Epithelial cell of esophagus (primary cell): ENCODE measurements at places on chromosomes 16 and 17.
A peak's percentile ranks its signal among the peaks of the same experiment; 100 is the strongest.

DNA sequence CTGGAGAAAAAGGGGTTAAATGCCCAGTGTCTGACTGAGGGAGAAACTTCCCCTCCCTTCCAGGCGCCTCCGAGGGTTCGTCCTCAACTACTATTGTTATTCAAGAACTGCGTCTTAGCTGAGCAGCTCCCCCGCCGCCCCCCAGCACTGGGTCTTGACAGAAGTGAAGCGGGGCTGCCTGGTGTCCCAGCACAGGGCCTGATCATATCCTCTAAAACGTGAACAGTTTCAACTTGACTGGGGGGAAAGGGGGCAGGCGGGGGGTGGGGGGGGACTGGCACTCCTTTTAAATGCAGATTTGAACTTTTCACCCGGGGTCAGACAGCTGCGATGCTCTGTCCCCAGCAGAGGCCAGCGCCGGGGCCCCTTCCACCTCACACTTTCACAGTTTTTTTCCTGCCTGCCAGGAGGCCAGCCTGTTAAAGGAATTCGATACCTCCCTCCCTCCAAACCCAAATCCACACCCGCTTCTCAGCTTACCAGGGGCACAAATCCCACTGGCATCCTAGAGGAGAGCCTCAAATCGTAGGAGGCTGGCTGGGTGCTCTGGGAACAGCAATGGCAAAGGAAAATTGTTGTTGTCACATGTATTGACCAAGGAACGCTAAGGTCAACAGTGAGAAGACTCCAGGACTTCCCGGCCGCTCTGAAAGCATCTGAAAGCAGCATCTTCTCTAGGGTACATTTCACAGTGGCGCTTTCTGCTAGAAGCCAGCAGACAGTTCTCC is 14.5 kb downstream of the ZFHX3 start:
- DNase-seq, result no peak

- peak; percentile 68 for DNase-seq
Observed at GRCh38 chr16:86716649-86717048, 138.3 kb downstream of the FOXL1 start.

GRCh38 chr16:90019543-90020259 is 445 bp upstream of the DBNDD1 start:
- peak; percentile 58 for DNase-seq

DNA sequence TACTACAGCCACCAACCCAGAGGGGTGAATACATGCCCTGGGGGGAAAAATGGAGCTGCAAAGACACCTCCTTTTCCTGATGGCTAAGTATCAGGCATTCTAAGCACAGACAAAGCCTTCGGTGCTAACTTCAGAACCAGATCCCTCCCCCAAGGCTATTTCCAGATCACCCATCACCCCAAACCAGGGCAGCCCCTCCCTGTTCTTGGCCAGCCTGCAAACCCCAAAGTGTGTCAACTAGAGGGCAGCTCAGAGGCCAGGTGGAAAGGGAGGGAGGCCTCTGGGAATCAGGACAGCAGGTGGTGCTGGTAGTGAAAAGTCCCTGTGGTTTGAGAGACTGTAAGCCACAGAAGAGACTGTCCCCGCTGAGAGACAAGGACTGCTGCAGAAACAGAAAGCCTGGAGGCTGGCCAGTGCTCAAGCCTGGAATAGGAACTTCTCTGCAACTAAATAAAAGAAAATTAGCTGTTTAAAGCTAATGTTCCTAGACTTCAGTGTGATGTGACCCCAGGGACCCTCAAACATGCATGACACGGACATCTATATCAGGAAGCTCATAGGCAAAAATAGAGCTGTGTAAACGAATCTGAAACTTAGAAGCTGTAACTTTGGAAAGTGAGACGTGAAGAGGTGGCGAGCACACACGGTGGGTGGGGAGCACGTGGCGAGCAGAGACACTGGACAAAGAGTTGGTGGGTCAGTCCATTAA is 9.1 kb downstream of the TUBG1 start:
- peak; percentile 44 for DNase-seq

DNA sequence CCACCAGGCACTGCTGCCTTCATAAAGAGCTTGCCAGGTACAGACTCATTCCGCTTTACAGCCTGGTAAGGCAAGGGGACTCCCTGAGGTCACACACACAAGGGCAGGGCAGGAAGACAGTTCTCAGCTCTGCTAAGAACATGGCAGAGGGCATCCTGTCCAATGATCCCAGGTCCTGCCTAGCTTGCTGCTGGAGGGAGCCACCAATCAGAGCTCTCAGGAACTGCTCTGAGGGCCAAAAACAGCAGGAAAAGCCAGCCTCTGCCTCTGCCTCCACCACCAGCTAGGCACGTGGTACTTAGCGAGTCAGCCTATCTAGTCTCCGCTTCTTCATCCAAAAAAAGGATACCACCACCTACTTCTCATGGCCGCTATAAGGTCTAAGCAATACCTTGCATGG is 66.1 kb downstream of the GTF3C1 start:
- no peak for DNase-seq
